Prostate gland (tissue), 2 donors: ENCODE measurements at places on chromosomes 12 and 14.

DNA sequence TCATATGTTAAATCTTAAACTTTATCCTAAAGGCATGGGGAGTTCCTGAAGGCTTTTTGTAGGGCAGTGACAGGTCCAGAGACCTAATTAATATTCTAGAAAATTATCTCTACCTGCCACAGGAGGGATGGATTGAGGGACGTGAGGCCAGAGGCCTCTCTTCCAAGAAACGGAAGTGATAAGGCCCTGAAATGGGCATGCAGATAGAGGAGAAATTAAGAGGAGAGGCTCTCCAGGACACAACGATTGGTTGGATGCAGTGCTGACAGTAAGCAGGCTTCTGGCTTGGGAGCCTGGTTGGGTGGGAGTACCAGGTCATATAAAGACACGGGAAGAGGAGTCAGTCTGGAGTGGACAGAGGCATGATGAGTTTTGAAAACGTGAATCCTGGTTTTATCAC, 3.1 kb upstream of the BORCS5 start:
- no peak for DNase-seq

DNA sequence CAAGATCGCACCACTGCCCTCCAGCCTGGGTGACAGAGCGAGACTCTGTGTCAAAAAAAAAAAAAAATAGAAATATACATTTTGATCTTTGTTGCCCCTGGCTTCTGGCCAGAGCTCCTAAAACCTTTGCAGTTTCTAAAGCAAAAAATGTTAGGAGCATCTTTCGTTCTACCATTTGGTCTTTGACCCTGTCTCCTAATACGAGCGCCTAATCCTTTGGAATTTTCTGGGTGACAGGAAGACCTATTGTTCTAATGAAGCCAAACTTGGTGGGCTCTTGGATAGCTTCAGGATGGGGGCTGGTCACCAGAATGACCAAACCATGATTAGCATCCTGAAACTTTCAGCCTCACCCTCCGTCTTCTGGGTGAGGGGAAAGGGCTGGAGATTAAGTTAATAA, 32.3 kb upstream of the CLIP1 start:
- no peak for DNase-seq

- DNase-seq, result no peak
These were observed 20.2 kb downstream of the DCAF4 start for GRCh38 chr14:72946491-72946890.

DNA sequence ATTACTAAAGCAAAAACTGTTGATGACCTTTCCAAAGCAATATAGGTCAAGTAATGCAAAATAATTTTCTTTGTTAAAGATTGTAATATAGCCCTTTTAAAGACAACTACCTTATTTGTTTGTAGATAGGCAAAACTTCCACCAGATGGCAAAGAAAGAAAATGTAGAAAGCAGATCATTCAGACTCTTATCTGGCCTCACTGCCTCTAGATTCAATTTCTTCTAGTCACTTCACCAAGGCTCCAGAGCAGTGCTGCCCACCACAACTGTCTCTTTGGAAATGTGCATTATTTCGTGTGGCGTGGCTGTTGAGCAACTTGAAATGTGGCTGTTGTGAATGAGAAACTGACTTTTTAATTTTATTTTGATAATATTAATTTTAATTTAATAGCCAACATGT, 127.1 kb downstream of the ITPR2 start:
- DNase-seq, result no peak

DNA sequence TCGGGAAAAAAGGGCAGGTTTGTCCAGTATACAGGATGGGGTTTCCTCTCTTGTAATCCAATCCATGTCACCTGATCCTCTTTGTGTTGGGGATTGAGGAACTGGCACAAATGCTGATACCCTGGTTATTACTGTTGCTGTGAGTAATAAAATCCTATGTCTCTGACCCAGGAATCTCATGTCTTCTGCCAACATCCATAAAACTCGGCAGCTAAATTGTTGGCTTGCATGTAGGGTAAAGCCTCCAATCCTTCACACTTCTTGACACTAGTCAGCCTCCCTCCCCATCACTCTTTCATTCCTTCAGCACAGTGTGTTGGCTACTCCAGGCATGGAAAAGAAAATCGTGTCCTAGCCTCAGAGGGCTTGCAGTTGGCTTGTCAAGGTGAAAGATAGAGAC, 9.2 kb upstream of the NOS1 start:
- no peak for DNase-seq

DNA sequence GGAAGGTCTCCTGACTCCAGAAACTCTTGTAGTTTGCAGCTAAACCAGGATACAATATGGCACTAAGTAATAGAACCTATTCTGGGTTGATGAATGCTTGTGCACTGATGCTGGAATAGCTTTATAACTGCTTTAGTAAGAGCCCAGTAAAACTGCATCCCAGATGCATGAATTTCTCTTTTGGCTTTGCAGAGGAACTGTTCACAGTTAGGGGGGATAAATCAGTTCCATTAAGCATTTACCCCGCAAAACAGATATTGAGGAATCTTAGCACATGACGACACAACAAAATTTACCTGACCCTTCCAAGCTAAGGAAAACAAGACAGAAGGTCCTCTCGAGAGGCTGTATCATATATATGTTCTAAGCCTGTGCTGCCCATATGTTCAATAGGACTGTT, 457.4 kb downstream of the FOXG1 start:
- DNase-seq, result no peak

GRCh38 chr14:104390221-104390931, 189.2 kb upstream of the C14orf180 start:
- DNase-seq, result no peak

- DNase-seq, result no peak
These were observed 211.5 kb upstream of the CRY1 start for GRCh38 chr12:107304588-107305532.
